Thymus (tissue), 14 donors: ENCODE measurements at places on chromosomes 5 and 9.

- H3K27ac ChIP-seq: no peak overlapping the region
- no peak overlapping the region for H3K4me3 ChIP-seq
- no peak for DNase-seq
- no peaks in the 10 kb centered on the region for H3K4me1 ChIP-seq
- no peaks in the 10 kb centered on the region for H3K27me3 ChIP-seq
These were observed 52.3 kb downstream of the NLN start for GRCh38 chr5:65774346-65774745.

GRCh38 chr9:137055385-137056364 is 1.8 kb upstream of the ENTPD2 start:
- H3K27ac ChIP-seq: no peak overlapping the region
- no peaks in the 10 kb centered on the region for H3K4me1 ChIP-seq
- DNase-seq: no peak
- peaks cover 73% of the 10 kb centered on the region for H3K27me3 ChIP-seq

DNA sequence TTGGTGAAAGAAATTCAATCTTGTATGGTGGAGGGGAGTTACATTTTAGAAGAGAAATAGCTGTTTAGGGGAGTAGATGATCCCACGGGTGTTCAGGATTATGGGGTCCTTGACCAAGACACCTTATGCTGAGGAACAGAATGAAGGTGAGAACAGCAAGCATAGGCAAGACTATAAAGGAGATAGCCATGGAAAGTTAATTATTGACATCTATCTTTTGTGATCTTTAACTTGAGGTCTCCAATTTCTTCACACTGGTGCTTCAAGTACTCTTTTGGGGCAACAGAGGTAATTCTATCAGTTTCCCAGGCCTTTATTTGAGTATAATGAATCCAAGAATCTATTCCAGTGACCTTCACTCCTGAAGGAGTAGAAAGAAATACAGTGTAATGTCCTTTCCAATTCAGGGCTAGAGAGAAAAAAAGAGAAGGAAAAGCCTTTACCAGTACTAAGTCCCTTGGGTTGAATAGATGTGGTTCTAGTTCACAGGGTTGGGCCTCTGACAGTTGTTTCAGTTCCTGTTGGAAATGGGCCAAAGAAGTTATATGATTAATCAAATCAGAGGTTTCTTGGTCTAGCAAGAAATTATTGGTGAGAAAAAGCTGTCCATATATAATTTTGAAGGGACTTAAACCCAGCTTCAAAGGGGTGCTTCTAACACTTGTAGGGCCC is 2104.1 kb upstream of the ACO1 start:
- no peak overlapping the region for H3K27ac ChIP-seq
- DNase-seq: no peak
- no peak overlapping the region for H3K4me3 ChIP-seq
- no peaks in the 10 kb centered on the region for H3K36me3 ChIP-seq

GRCh38 chr5:135457424-135458071 is 5.4 kb upstream of the TIFAB start:
- DNase-seq: peak; percentile 31
- no peak overlapping the region for H3K27ac ChIP-seq
- H3K4me3 ChIP-seq: no peak overlapping the region
- H3K4me1 ChIP-seq: no peaks in the 10 kb centered on the region
- H3K27me3 ChIP-seq: no peaks in the 10 kb centered on the region

DNA sequence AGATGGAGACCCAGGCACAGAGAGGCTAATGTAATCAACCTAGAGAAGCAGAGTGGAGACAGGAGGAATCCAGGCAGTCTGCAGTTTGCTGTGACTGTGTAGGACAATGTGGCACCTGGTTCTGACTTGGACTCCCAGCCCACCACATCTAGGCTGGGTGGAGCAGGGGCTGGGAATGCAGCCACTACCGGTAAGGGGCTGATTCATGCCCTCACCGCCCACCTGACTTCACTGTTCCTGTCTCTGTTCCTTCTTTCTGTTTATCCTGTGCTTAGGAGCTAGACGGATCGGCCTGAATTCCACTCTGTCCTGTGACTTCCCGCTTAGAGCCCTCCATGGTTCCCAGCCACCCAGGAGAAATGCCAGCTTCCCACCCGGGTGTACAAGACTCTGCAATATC is 2.6 kb downstream of the PDLIM4 start:
- H3K27me3 ChIP-seq: peaks cover 2% of the 10 kb centered on the region
- H3K27ac ChIP-seq: peak overlapping the region; percentile 19
- H3K4me1 ChIP-seq: no peaks in the 10 kb centered on the region
- no peak overlapping the region for H3K4me3 ChIP-seq

- DNase-seq: no peak
- H3K27ac ChIP-seq: no peak overlapping the region
- no peak overlapping the region for H3K4me3 ChIP-seq
- H3K36me3 ChIP-seq: no peaks in the 10 kb centered on the region
- no peaks in the 10 kb centered on the region for H3K27me3 ChIP-seq
These were observed 10.3 kb upstream of the RNU6ATAC start for GRCh38 chr9:134174526-134175290.

DNA sequence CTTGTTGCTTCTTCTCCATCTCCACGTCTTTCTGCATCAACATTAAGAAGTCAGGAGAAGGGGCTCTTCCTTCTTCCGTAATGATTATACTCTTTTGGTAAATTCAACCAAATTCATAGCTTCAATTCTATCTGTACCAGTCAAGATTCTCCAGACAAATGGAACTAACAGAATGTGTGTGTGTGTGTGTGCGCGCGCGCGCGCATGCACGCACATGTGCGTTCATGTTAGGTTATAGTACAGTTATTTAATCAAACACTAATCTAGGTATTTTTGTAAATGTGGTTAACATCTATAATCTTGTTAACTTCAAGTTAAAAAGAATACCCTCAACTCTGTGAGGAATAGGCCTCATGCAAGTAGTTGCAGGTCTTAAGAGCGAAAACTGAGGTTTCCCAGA is 150.3 kb upstream of the TAS2R1 start:
- H3K27ac ChIP-seq: no peak overlapping the region
- no peaks in the 10 kb centered on the region for H3K4me1 ChIP-seq
- H3K4me3 ChIP-seq: no peak overlapping the region
- DNase-seq: no peak

GRCh38 chr5:52810426-52810825 is 22.7 kb downstream of the ITGA1 start:
- H3K36me3 ChIP-seq: no peaks in the 10 kb centered on the region
- H3K4me3 ChIP-seq: no peak overlapping the region
- no peak for DNase-seq
- no peaks in the 10 kb centered on the region for H3K27me3 ChIP-seq
- no peaks in the 10 kb centered on the region for H3K4me1 ChIP-seq

DNA sequence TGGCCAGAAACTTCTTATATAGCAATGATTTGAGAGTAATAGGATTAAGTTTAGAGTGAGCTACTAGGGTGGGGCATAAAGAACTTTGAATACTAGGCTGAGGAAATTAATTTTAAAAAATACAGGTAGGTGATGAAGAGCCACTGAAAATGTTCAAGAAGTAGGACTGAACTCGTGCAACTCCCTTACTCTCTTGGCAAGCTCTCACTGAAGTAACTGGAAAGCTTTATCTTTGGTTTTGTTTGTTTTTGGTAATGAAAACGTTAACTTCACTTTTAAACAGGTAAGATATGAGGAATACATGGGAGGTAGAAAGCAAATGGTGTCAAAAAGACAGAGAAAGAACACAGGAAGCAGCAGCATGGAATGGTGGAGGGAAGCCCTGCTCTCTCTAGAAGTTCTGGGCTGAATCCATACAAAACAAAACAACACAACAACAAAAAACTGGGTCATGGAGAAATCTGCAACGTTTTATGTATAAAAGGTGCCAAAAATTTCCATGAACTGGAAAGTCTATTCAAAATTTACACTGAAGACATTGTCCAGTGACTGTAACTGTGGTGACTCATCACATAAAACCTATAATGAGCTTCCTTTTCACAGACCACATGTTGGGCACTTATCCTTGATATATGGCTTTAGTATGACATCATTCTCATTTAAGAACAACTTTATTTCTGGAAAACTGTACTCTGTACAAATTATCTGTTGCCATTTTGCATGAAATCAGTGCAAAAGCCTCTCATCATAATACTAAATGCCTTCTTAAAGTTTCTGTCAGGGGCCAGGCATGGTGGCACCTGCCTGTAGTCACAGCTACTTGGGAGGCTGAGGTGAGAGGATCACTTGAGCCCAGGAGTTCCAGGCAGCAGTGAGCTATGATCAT is 91.2 kb upstream of the CHD1 start:
- no peak overlapping the region for H3K4me3 ChIP-seq
- H3K27me3 ChIP-seq: no peaks in the 10 kb centered on the region
- no peak for DNase-seq
- H3K4me1 ChIP-seq: no peaks in the 10 kb centered on the region
- H3K36me3 ChIP-seq: no peaks in the 10 kb centered on the region

DNA sequence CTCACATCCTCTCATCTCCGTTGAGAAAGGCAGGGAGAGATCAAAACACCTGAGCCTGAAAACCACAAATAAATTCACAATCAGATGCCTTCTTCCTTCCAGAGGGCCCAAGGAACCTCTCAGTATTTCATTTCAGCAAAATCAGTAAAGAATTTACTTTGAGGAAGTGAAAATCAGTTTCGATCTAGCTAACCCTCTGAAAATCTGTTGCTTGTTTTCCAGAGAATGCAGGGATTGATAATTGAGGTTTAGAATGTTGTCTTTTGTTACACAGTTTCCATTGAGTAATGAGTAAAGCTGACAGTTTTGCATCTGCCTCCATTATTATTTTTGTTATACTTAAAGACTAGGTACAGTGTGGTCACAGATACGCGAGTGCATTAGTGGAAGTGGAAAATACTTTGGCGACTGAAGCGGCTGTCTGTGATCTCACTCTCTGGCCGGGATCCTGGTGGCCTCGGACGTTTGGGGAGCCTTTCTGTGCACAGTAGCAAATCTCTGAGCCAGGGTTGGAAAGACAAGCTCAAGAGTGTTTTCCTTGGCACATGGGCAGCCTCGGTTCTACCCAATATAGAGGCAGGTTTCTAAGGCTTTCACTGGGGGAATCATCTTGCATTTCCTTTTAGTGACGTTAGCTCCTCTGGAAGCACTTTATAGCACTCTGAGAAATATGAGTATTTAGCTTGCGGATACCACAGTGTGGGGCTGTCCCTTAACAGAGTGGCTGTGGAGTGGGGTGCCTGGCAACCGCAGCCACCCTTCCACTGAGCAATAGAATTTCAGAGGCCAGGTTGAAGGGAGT is 32.2 kb upstream of the ANGPTL2 start:
- H3K27ac ChIP-seq: peak overlapping the region; percentile 59
- H3K36me3 ChIP-seq: no peaks in the 10 kb centered on the region
- no peak for DNase-seq

GRCh38 chr5:9098990-9099389 is 446.9 kb downstream of the SEMA5A start:
- H3K4me3 ChIP-seq: no peak overlapping the region
- no peak overlapping the region for H3K27ac ChIP-seq
- H3K36me3 ChIP-seq: no peaks in the 10 kb centered on the region

DNA sequence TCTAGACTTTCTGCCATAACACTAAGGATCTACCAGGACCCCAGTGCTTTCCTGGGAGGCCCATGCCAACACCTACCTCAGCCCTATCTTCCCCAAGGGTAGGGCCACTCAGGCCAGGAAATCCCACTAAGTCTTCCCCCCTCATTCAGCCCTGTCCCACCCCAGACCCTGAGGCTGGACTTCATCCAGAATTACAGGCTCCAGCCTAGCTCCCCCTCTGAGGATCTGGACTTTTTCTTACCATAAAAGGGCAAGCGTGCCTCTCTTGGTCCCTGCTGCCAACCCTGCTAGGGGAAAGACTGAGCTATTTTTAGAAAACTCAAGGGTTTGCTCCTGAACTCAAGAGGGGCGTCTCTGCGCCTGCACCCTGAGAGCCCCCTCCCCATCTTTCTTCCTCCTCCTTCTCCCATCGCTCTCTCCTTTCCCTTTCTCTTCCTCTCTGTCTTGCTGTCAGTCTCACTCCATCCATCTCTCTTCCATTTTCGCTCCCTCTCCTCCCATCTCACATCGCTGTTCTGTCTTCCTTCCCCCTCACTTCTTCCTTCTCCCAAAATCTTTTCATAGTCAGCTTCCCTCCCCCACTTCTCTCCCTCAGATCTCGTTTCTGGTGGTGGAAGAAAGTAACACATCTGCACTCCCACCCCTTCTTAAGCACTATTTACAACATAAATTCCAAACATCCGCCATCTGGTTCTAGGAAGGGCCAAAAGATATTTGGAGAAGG is 38.1 kb upstream of the IL17B start:
- peaks cover 31% of the 10 kb centered on the region for H3K4me1 ChIP-seq
- no peak for DNase-seq
- H3K4me3 ChIP-seq: no peak overlapping the region
- H3K27me3 ChIP-seq: no peaks in the 10 kb centered on the region
- peak overlapping the region; percentile 3 for H3K27ac ChIP-seq

DNA sequence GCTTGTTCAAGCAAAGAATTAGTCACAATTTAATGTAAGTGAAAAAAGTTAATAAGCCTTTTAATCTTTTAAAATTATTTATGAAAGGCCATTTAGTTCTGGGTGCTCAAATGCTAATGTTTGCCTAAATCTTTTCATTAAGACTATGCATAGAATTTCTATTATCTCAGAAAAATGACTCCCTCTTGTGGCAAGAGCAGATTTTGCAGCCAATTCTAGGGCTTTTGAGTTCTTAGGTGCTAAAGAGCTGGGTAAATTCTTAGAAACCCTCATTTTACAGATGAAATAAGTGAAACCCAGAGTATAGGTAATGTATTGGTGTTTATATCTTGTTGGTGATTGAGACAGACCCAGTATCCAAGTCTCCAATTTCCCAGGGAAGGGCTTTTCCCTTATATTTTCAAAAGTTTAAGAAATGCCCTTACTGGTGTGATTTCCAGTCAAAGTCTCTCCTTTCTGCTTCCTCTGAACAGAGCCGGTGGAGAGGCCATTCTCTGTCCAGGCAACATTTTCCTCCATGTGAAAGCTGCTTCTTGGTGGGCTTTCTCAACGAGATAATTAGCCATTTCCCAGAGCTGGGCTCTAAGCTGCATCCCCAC is 24.1 kb upstream of the PCSK5 start:
- H3K27ac ChIP-seq: no peak overlapping the region
- H3K4me3 ChIP-seq: no peak overlapping the region
- peak; percentile 53 for DNase-seq
- H3K4me1 ChIP-seq: peaks cover 5% of the 10 kb centered on the region
- H3K36me3 ChIP-seq: no peaks in the 10 kb centered on the region

DNA sequence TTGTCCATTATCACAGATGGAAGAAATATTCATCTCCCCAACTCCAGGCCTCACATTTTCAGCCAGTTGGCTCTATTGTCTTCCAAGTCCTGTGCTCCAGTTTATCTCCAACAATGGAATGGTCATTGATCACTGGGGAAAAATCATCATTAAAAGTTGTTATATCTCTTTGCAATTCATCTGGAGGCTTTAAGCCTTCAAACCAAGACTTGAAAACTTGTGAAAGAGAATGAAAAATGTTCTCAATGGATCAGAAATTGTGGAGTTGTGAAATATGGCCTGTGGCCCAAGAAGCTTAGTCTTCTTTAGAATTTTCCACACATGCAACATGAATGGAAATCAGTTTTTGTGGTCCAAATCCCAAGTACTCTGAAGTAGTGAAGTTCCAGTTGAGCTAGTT is 569.6 kb downstream of the EBF1 start:
- H3K27ac ChIP-seq: no peak overlapping the region
- H3K36me3 ChIP-seq: no peaks in the 10 kb centered on the region
- no peak overlapping the region for H3K4me3 ChIP-seq
- H3K27me3 ChIP-seq: no peaks in the 10 kb centered on the region
- H3K4me1 ChIP-seq: no peaks in the 10 kb centered on the region
